Muscle of back (tissue), 13 donors: ENCODE measurements at places on chromosomes 6 and 20. TPM values are rescaled to one million over a fixed set of nuclear protein-coding genes. Genes with fewer than 3 reads are reported as not detected.

Gene SLC22A16
- not detected for polyA plus RNA-seq

Gene XKR7
- 0.14 TPM for polyA plus RNA-seq

Gene GHRH
- not detected for polyA plus RNA-seq

Gene FAM209B
- polyA plus RNA-seq: not detected

Gene GTF3C6
- 82.3 TPM for polyA plus RNA-seq

Gene KCNQ5
- 1.1 TPM for polyA plus RNA-seq
